Heart left ventricle (tissue), 16 donors: ENCODE measurements at places on chromosomes 4 and X. TPM values are rescaled to one million over a fixed set of nuclear protein-coding genes. Genes with fewer than 3 reads are reported as not detected.

ABLIM2 gene
- total RNA-seq, result 20.7 TPM

TDO2 gene
- total RNA-seq, result not detected

ZXDA gene
- 5.6 TPM for total RNA-seq

EFHC2 gene
- total RNA-seq, result 15.6 TPM

TXK gene
- total RNA-seq, result 0.65 TPM

LRCH2 gene
- total RNA-seq, result 0.97 TPM

FABP2 gene
- 2.5 TPM for total RNA-seq

ADH1A gene
- not detected for total RNA-seq

ANAPC10 gene
- total RNA-seq, result 12.6 TPM

CXCL6 gene
- 2.7 TPM for total RNA-seq

HCCS gene
- total RNA-seq, result 40.9 TPM

FGF16 gene
- total RNA-seq, result not detected

S100P gene
- total RNA-seq, result 0.87 TPM

MAGEA9B gene
- not detected for total RNA-seq

DDX60 gene
- 11.4 TPM for total RNA-seq

ENAM gene
- 16.0 TPM for total RNA-seq

USP51 gene
- total RNA-seq, result 1.9 TPM

G3BP2 gene
- 70.8 TPM for total RNA-seq

IL21 gene
- not detected for total RNA-seq

MAGEA11 gene
- total RNA-seq, result not detected

ETDA gene
- total RNA-seq, result not detected

GPRASP2 gene
- 14.2 TPM for total RNA-seq

RRH gene
- total RNA-seq, result not detected

GLUD2 gene
- total RNA-seq, result 1.3 TPM

EDNRA gene
- 6.8 TPM for total RNA-seq

IL2 gene
- not detected for total RNA-seq

DRD5 gene
- total RNA-seq, result not detected

GUCY1A1 gene
- 103 TPM for total RNA-seq

ADH1B gene
- total RNA-seq, result 137 TPM

PRIMPOL gene
- 10.2 TPM for total RNA-seq

GPM6B gene
- total RNA-seq, result 5.3 TPM

GNRHR gene
- not detected for total RNA-seq

PHEX gene
- total RNA-seq, result 0.34 TPM

PLP2 gene
- 155 TPM for total RNA-seq

SLC16A2 gene
- total RNA-seq, result 6.5 TPM

UGT2B17 gene
- total RNA-seq, result not detected

SATL1 gene
- total RNA-seq, result not detected
